ENCODE measurements at places on chromosomes 4 and X.

- no peak for DNase-seq
Observed at GRCh38 chrX:142999199-142999701, 26.5 kb upstream of the SPANXN4 start.

DNA sequence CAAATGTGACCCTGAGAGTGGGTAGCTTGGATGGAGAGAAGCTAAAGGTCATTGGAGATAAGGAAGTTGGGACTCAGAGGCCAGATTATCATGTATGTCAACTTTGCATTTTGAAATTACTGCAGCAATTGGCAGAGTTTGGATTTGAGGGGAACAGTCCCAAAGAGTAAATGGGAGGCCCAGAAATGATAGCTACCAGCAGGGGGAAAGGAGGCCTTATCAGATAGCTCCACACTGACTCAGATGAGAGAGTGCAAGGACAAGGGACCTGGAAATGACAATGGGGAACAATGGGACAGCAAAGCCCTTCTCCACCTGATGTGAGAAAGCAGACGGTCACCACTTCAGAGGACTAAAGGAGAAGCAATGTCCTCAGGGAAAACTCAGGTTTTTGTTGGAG, 201.5 kb upstream of the JADE1 start:
- no peak for DNase-seq

GRCh38 chrX:124028182-124028581, 66.7 kb downstream of the STAG2 start:
- DNase-seq: no peak

GRCh38 chrX:139798701-139799100, 90.7 kb upstream of the MCF2 start:
- DNase-seq: no peak

GRCh38 chr4:1451752-1452122, 45.5 kb upstream of the NKX1-1 start:
- DNase-seq: no peak

GRCh38 chr4:86895692-86896488, 3.7 kb upstream of the C4orf36 start:
- no peak for DNase-seq

DNA sequence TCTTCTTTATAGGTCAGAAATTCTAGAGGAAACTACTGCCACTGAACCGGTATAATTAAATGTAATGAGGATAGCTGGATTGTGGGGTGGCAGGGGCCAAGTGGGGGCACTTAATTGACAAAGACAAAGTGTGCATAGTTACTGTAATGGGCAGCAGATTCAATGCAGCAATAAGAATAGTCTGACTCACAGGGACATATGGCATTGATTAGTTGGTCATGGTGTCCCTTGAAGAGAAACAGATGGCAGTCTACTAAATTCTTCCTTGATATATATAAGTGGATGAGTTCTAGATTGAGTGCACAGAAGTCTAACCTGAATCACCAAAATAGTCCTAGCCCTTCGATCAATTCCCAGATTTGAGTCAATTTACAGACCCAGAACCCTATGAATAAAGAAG, 31.6 kb downstream of the ETDC start:
- no peak for DNase-seq

DNA sequence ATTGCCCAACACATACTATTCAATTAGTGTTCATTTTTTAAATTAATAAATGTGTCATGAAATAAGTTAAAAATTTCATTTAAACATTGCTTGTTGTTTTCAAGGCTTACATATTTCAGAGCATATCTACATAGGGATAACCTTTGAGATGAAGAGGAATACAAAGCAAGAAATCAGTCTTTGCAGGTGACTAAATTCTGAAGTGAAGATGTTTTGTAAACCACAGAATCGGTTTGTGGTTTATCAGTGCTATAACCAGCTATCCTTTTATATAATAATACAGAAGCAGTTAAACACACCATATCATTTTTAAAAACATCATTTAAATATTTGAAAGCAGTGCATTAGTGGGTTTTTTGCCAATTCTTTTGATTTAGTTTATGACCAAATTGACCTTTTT, 26.9 kb downstream of the FAM241A start:
- DNase-seq: no peak
